ENCODE measurements at places on chromosomes 7 and 10.

GRCh38 chr10:13567030-13567429 is 19.7 kb upstream of the PRPF18 start:
- ATAC-seq = no peak

DNA sequence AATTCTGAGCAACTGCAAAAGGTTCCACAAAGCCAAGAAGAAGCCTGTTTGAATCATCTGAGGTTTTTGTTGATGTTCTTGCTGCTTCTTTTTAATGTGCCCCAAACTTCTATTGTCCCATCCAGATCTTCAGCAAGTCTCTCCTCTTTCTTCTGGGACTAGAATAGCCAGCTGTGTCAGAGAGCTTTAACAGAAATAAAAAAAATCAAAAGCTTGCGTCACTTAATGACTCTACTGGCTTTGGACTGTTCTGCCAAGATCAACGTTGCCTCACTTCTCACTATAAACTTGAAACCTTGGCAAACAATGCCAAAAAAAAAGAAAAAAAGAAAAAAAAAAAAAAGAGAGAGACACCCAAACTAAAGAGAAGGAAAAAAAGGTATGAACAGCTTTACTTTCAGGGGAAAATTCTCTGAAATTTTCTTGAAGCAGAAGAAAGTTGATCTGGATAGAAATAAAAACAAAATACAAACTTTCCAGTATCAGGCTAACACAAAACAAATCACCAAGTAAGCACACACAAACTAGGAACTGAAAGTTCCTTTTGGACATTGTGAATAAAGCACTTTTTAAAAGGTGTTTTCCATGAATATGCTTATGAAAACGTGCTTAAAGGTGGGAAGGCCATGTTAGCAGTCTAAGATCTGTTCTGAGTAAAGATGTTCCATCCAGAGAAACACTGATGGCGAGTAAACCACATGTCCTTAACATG is 14.8 kb downstream of the USP54 start:
- ATAC-seq = no peak

DNA sequence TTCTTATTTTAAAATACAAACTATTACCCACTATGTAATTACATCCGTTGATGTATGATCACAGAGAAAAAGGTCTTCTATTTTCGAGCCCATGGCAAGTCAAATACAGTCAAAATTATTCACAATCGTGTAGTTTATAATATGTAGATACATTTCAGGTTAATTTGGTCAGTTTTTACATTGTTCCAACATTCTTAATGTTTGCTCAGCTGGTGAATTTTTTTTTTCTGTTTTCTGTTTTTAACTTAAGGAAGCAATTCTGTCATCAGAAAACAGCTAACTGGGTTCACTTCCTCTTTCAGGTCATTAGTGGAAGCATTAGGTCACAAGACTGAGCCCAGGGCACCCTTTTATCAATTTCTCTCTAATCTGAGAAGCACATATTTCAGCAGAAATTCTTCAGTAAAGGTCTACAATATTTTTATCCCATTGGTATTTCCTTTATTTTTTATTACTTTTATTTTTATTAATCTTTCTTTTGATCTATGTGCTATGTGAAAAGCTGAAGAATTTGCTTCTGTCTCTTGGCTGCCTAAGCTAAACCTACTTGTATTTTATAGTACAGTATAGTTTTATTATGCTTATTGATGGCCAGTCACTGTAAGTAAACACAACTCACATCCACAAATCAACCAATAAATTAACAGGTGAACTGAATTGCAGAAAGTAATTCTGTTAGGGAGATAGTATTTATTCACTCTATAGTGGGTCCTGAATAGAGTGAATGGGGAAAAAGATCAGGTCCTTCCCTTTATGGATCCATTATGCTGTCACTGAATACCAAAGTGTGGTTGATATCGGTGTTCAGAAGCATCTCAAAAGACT is 84.6 kb downstream of the ICA1 start:
- no peak for ATAC-seq

DNA sequence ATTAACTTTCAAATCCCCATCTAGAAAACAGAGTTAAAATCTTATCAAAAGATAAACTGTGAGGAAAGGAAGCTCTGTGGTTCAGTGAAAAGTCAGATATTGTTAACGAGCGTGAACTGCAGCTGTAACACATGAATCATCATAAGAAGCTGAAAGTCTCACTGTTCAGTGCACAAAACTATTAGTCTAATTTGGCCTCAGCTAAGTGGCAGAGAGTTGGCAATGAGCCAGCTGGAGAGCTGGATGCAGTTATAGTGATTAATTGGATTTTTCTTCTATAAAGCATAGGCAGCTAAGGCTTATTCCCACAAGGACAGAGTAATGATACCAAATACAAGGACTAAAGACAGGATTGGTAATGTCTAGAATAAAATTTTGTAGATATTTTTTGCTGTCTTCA is 101.1 kb upstream of the ABCB5 start:
- peak; percentile 23 for ATAC-seq

DNA sequence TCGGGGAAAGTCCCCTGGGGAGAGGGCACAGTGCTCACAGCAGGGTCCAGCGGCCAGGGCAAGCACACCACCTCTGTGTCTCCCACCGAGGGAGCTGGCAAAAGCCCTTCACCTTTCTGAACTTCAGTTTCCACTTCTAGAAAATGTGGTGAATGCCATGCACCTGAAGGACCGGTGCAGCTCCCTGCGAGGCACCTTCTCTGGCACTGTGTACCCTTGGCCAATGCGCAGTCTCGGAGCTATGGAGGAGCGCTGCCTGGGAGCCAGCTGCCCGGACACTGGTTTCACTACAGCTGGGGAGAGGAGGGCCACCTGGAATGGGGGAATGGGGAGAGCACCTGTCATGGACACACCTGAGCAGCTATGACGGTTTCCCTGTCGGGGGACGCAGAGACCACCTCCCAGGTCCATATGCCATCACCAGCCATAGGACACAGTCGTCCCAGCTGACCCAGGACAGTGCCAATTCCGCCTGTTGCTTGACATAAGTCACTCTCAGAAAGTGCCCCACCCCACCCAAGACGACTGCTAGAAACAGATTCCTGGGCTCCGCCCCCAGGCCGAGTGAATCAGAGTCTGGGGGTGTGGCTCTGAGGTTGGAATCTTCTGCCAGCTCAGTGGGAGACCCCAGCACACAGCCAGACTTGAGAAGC is 16.8 kb downstream of the RASGEF1A start:
- ATAC-seq = no peak

All from motor neuron (in vitro differentiated cells).